Esophagus muscularis mucosa (tissue), 4 donors: ENCODE measurements at places on chromosomes 2 and 18. TPM values are rescaled to one million over a fixed set of nuclear protein-coding genes. Genes with fewer than 3 reads are reported as not detected.

Gene TTR
- 1.2 TPM for total RNA-seq

Gene KIAA2012
- total RNA-seq, result 0.45 TPM

Gene SPP2
- total RNA-seq, result not detected

Gene SLC9A2
- not detected for total RNA-seq

Gene LRP2
- total RNA-seq, result not detected

Gene AQP12B
- not detected for total RNA-seq

Gene POTEJ
- not detected for total RNA-seq

Gene ASAP2
- total RNA-seq, result 20.8 TPM

Gene TTN
- 8.4 TPM for total RNA-seq

Gene MREG
- 0.40 TPM for total RNA-seq

Gene SULT1C4
- total RNA-seq, result 4.3 TPM

Gene FSHR
- not detected for total RNA-seq

Gene STON1
- 135 TPM for total RNA-seq

Gene IL1RL1
- total RNA-seq, result 20.2 TPM

Gene POTEE
- not detected for total RNA-seq

Gene KCNS3
- total RNA-seq, result 28.8 TPM

Gene NXPH2
- total RNA-seq, result not detected

Gene RPL31
- 1,036 TPM for total RNA-seq

Gene SP140L
- 4.4 TPM for total RNA-seq

Gene WDFY1
- 19.4 TPM for total RNA-seq

Gene PIKFYVE
- 25.7 TPM for total RNA-seq

Gene GKN2
- not detected for total RNA-seq
